Dermis microvascular lymphatic vessel endothelial cell (primary cell): ENCODE measurements at places on chromosomes 1 and 21. TPM values are rescaled to one million over a fixed set of nuclear protein-coding genes. Genes with fewer than 3 reads are reported as not detected.

Gene RNPC3
- 3.1 and 3.3 TPM in 2 replicates for total RNA-seq

Gene ATXN7L2
- 0.90 and 1.3 TPM in 2 replicates for total RNA-seq

Gene KCNK1
- total RNA-seq, result under 0.01 and 0.13 TPM in 2 replicates

Gene OR2T11
- not detected in 2 replicates for total RNA-seq

Gene KRTAP8-1
- not detected in 2 replicates for total RNA-seq

Gene LAMC1
- 337 and 395 TPM in 2 replicates for total RNA-seq

Gene TAS1R1
- 0.13 TPM in 1 of 2 replicates, not detected in the other for total RNA-seq

Gene RIMS3
- 0.38 and 0.39 TPM in 2 replicates for total RNA-seq

Gene CNIH3
- total RNA-seq, result 1.5 and 2.1 TPM in 2 replicates

Gene SLC35F3
- not detected in 2 replicates for total RNA-seq

Gene NDUFV3
- 33.4 and 40.8 TPM in 2 replicates for total RNA-seq

Gene PSEN2
- 42.7 and 74.5 TPM in 2 replicates for total RNA-seq

Gene KIF26B
- 1.3 and 3.8 TPM in 2 replicates for total RNA-seq

Gene FAM110D
- 4.1 and 7.1 TPM in 2 replicates for total RNA-seq

Gene CD2
- total RNA-seq, result not detected in 2 replicates

Gene IL23R
- total RNA-seq, result not detected in 2 replicates

Gene RXFP4
- not detected in 2 replicates for total RNA-seq

Gene C2CD4D
- 0.13 and 0.25 TPM in 2 replicates for total RNA-seq

Gene ERICH3
- not detected in 2 replicates for total RNA-seq

Gene CACNA1E
- under 0.01 TPM in 2 replicates for total RNA-seq

Gene HSD3B2
- total RNA-seq, result not detected in 2 replicates

Gene GGPS1
- 10.4 and 20.6 TPM in 2 replicates for total RNA-seq
